ENCODE measurements at places on chromosomes 13 and 19.

DNA sequence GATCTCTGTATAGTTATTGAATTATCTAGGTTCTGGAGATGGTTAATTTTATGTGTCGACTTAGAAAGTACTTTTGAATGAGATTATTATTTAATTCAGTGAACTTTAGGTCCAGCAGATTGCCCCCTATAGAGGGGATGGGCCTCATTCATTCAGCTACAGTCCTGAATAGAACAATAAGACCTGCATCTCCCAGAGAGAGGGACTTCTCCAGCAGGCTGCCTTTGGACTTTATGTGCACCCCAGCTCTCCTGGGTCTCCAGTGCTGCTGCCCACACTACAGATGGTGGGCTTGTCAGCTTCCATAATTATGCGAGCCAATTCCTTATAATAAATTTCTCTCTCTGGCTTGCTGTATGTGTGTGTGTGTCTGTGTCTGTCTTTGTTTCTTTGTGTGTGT is 39.3 kb upstream of the KL start:
- no peak for DNase-seq

- no peak for DNase-seq
Measured at GRCh38 chr13:51794964-51795363, 9.0 kb downstream of the DHRS12 start.

DNA sequence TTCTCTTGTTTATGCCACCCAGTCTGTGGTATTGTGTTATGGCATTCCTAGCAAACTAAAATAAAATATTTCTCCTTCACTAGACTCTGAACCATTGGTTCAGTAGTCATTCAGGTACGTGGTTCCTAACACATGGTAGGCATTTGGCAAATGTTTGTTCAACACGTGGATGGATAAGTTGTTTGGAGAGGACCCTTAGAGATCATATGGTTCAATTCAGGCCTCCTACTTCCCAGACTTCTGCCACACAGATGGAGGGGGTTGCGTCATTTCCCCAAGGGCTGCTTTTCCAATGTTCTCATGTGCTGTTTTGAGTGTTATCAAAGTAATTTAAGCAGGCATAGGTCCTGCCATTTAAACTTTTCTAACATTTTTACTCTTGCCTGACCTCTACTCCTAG is 6.7 kb downstream of the CXCL17 start:
- DNase-seq: no peak

GRCh38 chr19:7505288-7505681 is 10.6 kb upstream of the ZNF358 start:
- DNase-seq: no peak

GRCh38 chr13:85312071-85312470 is 487.1 kb downstream of the SLITRK6 start:
- no peak for DNase-seq

- no peak for DNase-seq
Measured at GRCh38 chr13:38993381-38993780, 2.8 kb upstream of the STOML3 start.

DNA sequence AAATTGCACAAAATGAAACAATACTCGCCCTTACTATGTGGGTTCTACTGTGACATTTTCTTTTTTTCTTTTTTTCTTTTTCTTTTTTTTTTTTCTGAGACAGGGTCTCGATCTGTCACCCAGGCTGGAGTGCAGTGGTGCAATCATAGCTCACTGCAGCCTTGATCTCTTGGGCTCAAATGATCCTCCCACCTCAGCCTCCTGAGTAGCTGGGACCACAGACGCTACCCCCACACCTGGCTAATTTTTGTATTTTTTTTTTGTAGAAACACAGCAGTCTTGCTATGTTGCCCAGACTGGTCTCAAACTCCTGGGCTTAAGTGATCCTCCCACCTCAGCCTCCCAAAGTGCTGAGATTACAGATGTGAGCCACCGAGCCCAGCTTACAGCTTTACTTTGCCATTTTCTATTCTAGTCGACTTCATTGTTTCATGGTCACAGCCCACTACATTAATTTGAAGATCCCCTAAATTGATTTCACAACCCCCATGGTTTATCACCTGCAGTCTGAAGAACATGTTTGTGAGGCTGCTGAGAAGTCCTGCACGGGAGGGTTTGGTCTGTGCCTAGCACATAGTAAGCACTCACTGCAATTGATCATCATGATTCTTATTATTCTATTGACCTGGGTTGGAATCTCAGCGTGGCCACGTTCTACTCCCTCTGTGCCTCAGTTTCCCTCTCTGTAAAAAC is 3.8 kb downstream of the BCL3 start:
- DNase-seq: no peak

DNA sequence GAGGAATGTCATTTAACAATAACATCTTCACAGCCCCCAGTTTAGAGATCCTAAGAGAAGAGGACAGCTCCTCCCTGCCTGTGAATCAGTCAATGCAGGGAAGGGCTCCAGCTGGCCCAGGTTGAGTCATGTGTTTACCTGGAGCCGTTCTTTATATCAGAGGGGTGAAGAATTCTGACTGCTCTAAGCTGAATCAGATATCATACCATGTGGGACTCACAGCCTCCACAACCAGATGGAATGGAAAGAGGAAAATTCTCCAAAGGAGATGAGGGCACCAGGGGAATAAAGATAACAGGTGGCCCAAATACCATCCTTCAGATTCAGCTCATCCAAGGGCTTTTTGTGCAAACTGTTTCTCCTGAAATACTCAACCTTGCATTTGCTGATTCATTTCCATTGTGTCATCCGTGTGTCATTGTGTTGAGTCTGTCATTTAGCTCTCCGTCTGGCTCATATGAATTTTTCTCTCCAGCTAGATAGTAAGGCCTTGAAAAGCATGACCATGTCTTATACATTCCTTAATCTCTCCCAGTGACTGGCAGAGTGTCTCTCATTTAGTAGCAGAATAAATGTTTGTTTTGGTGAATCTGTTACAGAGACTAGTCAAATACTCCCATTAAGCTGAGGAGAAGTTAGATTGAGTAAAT is 217.9 kb downstream of the RFC3 start:
- DNase-seq: no peak

DNA sequence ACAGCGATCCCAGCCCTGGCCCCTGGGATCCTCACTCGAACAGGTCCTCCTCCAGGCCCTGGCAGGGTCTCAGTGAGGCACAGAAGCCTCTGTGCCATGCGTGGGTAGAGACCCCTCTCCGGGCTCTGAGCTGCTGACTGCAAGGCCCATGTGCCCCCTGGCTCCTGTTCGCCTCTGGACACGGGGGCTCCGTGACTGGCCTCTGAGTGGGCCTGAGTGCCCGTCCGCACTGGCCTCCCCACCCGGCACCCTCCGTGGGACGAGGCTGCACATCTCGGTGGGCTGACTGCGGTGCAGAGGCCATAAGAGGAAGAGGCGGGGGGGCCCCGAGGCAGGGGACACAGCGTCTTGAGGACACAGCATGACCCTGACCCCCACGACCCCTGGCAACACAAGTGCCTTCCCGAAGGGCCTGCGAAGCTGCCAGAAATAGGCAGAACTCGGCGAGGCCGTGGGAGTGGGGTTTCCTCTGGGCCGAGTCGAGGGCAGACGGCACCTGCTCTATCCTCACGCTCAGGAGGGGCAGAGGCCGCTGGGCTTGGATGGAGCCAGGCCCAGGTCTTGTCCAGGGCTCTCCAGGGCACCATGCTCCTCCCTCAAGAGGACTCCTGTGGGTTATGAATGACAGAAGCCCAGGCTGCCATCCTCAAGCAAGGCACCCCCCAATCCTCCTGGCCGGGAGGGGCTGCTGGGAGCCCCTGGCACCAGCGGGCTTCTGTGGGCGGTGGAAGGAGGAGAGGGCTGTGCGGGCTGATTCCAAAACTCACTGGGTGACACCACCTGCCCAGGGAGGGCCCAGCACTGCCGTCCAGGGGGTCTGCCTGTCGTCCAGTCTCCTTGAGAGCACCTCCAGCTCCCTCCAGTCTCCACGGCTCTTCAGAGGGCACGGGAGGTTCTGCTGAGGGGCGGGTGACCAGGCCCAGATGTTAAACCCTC is 52.6 kb downstream of the RASA3 start:
- DNase-seq: peak; percentile 19

GRCh38 chr13:48600374-48601364 is 53.1 kb upstream of the CYSLTR2 start:
- peak; percentile 51 for DNase-seq

GRCh38 chr13:50124536-50125303 is 109.5 kb downstream of the KCNRG start:
- peak; percentile 98 for DNase-seq

DNA sequence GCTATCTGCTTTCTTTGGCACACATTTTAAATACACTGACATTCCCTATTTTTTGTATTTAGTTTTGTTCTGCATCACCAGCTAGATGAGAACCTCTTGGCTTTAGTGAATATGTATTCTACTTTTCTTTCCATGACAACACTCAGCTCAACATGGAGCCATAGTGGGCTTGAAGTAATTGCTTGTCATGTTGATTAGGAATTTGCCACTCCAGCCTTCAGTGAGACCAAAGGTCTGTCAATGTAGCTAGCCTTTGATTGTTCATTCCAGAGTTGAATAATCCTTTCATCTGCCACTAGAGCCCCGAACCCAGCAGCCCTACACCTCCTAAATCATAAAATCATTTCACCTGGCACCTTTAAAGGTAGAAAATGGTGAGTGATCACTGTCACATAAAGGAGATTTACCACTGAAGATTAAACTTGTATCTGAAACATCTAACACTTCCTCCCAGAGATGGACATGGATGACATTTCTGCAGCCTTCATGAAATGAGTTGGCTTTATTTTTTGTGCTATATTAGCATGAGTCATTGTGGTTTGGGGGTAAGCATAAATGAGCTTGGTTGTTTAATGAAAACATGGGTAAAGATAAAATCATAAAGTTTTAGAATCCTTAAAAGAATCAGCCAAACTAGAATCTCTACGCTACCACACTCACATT is 29.2 kb upstream of the GARRE1 start:
- no peak for DNase-seq

Data from right hindlimb (tissue), 1 donor.